Ureter (tissue), 1 donor: ENCODE measurements at places on chromosomes 7 and 10. TPM values are rescaled to one million over a fixed set of nuclear protein-coding genes. Genes with fewer than 3 reads are reported as not detected.

MRLN gene
- not detected for total RNA-seq

MEIG1 gene
- total RNA-seq, result 1.1 TPM

GLRX3 gene
- 71.9 TPM for total RNA-seq

NUTM2B gene
- total RNA-seq, result 0.26 TPM

RGR gene
- total RNA-seq, result not detected

C10orf53 gene
- total RNA-seq, result not detected

ZNF3 gene
- total RNA-seq, result 41.3 TPM

NIPSNAP2 gene
- total RNA-seq, result 66.6 TPM

DNA sequence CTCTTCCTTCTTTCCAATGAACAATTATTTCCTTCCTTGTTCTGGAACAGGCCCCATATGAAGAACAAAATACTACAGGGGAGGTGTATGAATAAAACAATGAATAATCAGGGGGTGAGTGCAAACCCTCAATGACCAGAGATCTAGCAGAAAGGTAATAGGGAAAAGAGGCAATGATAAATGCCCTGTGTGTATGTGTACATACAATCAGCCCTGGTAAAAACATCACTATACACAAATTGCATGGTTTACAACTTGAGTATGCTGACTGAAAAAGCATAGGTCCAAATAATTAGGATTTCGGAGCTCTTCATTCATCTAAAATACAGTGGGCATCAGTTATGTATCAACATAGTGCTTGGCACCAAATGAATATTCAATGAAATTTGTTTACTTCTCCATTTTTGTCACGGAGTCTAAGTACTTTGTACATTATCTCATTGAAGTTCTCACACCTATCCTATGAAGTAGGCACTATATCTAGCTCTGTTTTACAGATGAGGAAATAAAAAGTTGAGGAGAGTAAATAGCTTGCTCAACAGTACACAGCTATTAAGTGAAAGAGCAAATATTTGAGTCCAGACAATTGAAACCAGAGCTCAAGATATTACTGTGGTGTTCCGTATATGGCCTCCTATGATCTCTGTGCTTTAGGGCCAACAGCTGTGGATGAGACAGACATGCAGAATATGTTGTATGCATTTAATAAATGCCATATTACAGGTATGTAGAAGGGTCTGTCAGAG is 1065.4 kb downstream of the SORCS3 start:
- DNase-seq, result no peak

GRCh38 chr7:132828502-132828901 is 252.2 kb upstream of the PLXNA4 start:
- DNase-seq, result no peak

DNA sequence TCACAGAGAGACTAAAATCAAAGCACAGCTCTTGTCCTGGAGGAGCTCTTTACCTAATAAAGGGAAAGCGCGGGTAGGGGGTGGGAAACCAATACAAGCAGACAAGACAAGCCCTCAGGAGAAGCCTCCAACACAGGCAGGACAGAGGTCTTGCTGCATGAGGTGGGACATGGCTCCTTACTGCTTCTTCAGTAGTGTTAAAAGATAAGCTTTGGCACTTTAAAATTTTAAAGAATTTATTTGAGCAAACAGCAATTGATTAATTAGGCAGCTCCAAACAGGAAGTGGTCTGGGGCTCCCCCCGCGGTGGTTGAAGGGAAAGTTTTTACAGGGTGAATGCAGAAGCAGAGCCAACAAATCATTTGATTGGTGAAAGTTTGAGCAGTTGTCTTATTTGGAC is 50.3 kb upstream of the MACC1 start:
- no peak for DNase-seq

DNA sequence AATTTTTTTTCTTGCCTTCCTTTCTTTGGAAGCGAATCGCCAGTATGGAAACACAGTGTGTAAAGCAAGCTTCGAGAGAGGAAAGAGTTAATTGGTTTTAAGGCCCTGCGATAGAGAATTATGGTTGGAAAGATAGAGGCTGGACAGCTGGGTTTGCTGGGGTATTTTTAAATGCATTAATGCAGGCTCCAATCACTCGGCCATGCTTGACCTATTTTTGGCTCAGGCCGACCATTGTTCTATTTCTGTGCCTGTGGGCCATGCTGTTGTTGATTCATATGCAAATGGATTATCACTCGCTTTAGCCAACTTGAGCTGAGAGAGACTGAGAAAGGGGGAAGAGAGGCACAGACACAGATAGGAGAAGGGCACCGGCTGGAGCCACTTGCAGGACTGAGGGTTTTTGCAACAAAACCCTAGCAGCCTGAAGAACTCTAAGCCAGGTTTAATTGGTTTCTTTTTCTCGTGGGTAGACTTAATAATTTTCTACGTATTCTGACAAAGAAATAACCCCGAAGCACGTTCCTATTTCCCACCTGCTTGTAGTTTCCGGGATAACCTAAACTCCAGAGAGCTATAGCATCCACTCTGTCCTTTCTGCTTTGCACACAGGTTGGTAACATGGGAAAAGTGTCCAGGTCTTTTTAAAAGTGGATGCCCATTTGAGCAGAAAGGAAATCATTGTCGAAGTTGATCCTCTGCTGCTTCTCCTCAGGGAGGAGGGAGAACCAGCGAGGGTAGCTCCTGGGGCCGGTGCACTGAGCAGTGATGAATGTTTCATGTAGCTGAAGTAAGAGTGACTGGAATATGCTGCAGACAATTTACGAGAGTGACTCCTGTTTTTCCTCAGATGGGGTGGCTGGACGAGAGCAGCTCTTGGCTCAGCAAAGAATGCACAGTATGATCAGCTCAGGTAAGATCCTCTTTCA is at the start of gene HDAC9:
Gene HDAC9, plus strand, starts transcription at position 338 of the 929 bp plus-strand sequence. Its CDS starts 554 bp downstream, at position 892.
- no peak for DNase-seq
